ENCODE measurements at places on chromosomes 7 and 10.

GRCh38 chr10:131886237-131886636 is 14.6 kb upstream of the PPP2R2D start:
- DNase-seq: no peak

- DNase-seq: peak; percentile 27
Observed at GRCh38 chr10:986137-986825, 2.0 kb upstream of the GTPBP4 start.

DNA sequence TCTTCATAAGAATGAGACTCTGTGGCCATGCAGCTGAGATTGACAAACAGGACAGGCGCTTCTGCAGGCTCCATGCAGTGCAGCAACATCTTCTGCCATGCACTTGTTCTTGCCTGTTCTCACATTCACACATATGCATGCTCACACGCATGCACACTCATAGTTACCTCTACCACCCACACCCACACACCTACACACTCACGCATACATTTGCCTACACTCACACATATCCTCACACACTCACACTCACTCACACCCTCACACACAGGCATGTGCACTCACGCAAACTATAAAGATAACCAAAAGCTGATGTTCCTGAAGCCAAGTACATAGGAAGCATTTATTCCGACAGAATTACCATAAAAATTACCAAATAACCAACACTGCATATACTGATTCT is 15.7 kb downstream of the GLI3 start:
- no peak for DNase-seq

DNA sequence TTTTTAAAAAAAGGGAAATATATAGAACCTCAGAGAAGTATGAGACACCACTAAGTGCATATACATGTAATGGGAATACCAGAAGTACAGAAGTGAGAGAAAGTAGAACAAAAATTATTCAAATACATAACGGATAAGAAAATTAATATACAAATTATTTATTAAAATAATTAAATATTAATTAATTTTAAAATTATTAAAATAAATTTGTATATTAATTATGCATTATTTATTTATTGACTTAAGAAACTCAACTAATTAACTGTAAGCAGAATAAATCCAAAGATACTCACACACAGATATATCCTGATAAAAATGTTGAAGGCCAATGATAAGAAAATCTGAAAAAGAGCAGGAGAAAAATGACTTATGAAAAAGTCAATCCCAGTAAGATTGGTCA is 1333.5 kb upstream of the CELF2 start:
- no peak for DNase-seq

DNA sequence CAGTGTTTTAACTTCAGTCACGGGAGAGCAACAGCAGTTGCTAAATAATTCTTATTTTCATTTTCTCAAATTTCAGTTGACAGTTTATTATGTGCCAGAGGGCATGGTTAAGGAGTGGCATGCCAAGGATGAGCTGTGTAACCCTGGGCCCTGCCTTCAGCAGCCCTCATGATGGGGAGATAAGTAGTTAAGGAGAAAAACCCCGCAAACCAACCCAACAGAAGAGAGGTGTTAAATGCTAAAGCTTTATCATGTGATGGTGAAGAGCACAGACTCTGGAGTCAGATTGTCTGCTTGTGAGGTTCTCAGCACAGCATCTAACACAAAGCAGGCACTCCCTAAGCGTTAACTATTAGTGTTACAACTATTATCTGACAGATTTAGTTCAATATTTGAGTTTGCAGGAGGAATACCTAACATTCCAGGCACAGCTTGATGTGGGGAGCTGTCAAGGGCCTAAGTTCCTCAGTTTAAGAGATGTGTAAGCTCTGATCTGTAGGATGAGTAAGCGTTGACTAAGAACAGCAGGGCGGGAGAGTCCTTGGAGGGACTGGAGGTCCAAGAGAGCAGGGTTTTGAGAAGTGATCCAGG is 29.6 kb downstream of the STAM start:
- peak; percentile 43 for DNase-seq

- DNase-seq: no peak
Observed at GRCh38 chr10:132292287-132293200, 15.2 kb downstream of the STK32C start.
